ENCODE measurements at places on chromosomes 7 and 10.

DNA sequence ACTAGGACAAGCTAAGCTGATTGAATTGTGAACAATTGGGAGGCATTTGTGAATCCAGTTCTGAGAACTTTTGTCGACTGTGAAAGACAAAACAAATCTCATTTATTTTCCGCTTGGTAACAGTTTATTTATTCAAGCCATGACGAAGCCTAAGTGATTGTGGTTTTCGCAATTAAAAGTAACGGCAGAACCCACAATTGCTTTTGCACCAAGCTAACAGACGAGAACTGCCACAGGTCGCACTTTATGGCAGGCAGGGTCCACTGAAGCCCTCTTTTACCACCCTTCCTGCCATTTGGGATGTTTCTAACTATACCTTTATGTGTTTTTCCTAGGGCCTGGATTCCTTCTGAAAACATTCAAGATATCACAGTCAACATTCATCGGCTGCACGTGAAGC, 111.2 kb downstream of the ZMYND11 start:
- no peak for DNase-seq

DNA sequence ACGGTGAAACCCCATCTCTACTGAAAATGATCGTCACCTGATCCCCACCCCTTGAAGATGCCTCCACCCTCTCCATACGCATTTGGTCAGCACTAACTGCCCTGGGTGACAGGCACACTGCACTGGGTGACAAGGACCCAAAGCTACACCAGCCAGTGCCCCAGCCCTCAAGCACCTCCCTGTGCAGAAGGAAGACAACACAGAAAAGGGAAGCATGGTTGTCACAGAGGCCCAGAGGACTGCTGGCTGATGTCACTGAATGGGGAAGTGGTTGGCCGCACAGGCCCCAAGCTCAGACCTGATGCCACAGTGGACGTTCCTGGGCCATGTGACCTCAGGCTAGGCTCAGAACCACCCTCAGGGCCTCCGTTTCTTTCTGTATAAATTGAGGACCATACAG, 4.2 kb upstream of the PILRA start:
- DNase-seq, result no peak

DNA sequence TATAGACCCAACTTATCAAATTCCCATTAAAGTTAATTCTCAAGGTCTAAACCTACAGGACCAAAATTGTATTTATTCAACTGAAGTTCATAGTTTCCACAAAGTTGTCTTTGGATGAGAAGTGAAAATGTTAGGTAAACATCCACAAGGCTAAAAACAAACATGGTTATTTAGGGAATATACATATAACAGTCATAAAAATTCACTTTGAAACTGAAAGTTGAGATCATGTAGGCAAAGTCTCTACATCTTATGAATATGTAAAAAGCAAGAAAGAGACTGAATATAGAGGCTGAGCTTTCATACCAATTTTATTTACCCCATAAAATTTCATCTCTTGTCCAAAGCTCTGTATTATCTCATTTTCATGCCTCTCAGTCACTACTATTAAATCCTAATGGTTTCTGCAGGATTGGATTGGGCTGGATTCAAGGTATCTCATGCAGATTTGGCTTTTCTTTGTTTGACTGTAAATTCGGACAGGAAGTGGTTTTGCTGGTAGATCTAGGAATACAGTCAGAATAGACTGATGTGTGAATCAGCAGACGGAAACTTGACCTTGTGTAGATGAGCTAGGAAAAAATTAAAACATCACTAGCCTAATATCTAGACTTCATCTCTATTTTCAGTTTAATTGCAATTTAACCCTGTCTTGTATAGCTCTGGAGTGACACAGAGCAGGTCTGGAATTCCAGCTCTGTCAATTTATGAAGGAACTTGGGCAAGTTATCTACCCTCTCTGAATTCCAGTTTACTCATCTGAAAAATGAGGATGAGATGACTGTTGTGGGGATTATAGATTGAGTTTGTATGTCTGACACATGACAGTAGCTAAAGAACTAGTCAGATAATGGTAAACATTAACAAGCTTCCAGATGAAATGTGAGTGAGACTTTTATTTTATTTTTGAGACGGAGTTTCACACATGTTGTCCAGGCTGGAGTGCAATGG, 27.3 kb upstream of the SKAP2 start:
- no peak for DNase-seq

- DNase-seq, result no peak
Measured at GRCh38 chr10:88066319-88066718, 202.9 kb downstream of the PTEN start.

GRCh38 chr7:76364198-76364584, 5.4 kb upstream of the YWHAG start:
- DNase-seq, result no peak

GRCh38 chr10:133464582-133465031, 10.9 kb downstream of the SCART1 start:
- peak; percentile 12 for DNase-seq

GRCh38 chr10:131683281-131683861, 217.4 kb upstream of the PPP2R2D start:
- no peak for DNase-seq

All from activated CD8-positive, alpha-beta T cell treated with anti-CD3 and anti-CD28 coated beads, Interleukin-2, amount 10 ng/mL, durations not matched to agents 7 days and 5 days (primary cell).